ENCODE measurements at places on chromosomes 16 and 17. TPM values are rescaled to one million over a fixed set of nuclear protein-coding genes. Genes with fewer than 3 reads are reported as not detected.

The CRISPLD2 gene
- 36.1 TPM for total RNA-seq

The AATK gene
- total RNA-seq, result 8.3 TPM

The KLHL10 gene
- 0.32 TPM for total RNA-seq

- DNase-seq, result peak; percentile 33
Observed at GRCh38 chr17:64739316-64740058, 77.4 kb upstream of the SMURF2 start.

GRCh38 chr16:58634265-58634802 is 4.7 kb upstream of the CNOT1 start:
- DNase-seq, result no peak

- no peak for DNase-seq
Observed at GRCh38 chr17:10118788-10119130, 79.6 kb downstream of the GAS7 start.
